ENCODE measurements at places on chromosomes 4 and X.

DNA sequence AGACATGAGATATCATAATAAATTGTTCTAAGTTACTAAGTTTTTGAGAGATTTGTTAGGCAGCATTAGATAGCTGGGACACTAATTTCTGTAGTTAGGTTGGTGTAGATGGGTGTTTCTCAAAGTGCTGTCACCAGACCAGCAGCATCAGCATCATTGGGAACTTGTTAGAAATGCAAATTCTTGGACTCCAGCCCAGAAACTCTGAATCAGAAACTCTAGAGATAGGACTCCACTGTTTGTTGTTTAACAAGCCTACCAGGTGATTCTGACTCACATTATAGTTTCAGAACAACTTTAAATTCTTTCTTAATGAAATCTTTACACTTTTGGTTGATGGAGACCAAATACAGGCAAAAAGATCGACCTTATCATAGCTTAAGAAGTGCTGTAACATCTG lies 173.7 kb downstream of the PABPC4L start:
- DNase-seq = no peak

DNA sequence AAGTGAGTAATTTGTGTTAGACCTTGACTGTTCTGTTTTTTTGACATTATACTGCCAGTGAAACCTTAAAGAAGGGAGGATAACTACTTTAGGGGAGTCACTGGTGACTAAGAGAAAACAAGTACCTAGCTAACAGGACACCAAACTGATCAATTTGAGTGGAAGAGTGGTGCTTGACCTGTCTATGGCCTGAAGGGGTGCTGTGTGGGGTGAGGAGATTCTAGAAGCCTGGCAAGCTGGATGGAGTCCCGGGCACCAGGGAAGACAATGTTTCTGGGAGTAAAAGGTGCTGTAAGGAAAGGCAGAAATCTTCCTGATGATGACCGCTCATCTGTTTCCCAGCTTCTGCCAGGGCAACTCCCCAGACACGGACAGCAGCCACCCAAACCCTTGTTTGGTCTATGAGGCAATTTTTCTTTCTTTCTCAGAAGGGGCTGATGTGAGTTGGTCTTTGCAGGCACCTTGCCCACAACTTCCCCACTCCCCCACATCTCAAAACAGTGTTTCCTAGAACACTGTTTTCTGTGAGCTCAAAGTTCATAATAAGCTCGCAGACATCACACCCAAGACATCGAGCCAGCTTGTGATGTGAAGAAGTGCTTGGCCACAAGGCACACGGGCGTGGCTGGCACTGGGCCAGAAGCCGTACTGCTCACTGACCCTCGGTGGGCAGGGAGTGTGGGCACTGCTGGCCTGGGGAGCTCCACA lies 4.6 kb downstream of the TXK start:
- DNase-seq = no peak

DNA sequence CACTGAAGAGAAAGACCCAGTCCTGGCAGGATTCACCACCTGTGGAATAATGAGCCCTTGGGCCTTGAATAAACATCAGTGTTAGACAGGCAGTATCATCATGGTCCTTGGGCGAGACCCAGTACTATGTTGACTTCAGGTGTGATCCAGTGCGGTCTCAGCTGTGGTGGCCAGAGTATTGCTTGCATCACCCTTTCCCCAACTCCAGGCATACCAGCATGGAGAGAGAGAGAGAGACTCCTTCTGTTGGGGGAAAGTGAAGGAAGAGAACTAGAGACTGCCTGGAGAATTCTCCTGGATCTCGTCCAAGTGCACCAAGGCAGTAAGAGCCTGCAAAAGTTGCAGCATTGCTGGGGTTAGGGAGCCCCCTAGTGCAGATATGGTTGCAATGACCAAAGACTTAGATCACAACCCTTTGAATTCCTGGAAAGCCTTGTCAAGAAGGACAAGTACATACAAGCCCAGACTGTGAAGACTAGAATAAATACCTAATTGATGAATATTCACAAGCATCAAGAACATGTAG lies 61.1 kb upstream of the VAMP7 start:
- DNase-seq = peak; percentile 8

GRCh38 chr4:155582041-155582440 lies 84.6 kb upstream of the GUCY1A1 start:
- DNase-seq = no peak

DNA sequence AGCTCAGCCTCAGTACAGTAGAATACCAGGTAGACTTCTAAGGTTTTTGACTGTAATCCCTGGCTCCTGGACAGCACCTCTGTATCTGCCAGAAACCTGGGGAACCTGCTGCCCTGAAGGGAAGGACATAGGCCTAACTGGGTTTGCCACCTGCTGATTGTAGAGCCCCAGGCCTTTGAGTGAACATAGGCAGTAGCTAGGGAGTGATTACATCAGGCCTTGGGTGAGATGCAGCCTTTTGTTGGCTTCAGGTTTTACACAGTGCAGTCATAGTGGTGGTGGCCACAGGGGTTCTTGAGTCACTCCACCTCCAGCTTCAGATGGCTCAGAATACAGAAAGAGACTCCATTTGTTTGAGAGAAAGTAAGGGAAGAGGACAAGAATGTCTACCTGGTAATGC lies 19.3 kb downstream of the IQCM start:
- no peak for DNase-seq

DNA sequence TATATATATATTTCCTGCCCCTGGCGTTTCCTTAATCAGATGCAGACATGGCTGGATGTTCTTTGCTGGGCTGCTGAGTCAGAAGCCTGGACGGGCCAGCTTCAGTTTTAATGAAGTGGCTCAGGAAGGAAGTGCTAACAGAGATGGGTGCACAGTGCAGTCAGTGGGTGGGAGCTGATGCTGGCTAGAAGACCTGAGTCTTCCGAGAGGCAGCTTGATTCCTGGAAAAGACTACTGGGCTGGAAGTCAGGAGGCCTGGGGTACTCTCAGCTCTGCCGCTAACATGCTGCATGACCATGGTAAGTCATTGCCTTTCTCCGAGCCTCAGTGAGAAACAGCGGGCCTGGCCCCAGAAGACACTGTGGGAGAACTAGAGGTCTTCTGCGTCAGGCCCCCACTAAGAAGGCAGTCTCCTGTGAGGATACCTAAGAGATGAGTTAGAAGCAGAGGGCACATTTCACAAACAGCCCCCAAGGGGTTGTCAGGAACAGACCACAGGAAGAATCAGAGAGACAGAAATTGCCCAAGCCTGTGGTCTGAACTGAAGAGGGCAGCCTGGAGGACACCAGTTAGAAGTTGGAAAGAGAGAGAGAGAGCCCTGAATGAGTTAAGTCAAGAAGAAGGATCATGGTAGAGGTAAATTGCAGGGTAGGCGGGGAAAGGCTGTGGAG lies 8.3 kb upstream of the CD40LG start:
- DNase-seq = no peak

GRCh38 chr4:77952457-77952856 lies 89.8 kb downstream of the MRPL1 start:
- DNase-seq = no peak

- DNase-seq = no peak
Observed at GRCh38 chr4:2943364-2944090, 19.7 kb downstream of the NOP14 start.

GRCh38 chrX:152637649-152638442 lies at the start of gene GABRQ:
TSS of gene GABRQ (plus strand) at chrX:152637895. CDS start at chrX:152638203, 308 bp downstream.
- no peak for DNase-seq

- no peak for DNase-seq
Observed at GRCh38 chrX:29530501-29530900, 684.9 kb upstream of the MAGEB2 start.

DNA sequence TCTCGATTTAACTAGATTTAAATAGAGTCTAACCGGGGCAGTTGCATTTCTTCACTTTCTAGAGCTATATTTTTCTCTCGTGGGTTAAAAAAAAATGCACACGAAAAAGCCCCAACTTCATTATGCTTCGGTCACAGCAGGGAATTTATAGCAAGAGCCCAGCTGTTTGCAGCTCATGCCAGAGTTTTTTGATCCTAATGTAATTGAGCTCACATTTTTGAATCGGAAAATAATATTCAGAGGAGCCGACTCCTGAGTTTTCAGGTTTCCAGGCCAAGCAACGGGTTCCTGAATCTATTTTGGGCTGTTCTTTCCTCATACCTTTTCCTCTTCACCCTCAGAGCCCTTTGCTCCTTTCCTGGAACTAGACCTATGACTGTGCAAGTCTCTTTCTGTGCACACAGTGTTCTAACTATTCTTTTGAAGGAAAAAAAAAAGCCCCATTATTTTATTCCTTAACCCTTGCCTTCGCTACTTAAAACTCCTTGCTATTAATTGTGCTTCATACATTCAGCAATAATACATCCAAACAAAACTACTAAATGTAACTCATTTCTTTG lies 27.5 kb upstream of the ESX1 start:
- DNase-seq = no peak

DNA sequence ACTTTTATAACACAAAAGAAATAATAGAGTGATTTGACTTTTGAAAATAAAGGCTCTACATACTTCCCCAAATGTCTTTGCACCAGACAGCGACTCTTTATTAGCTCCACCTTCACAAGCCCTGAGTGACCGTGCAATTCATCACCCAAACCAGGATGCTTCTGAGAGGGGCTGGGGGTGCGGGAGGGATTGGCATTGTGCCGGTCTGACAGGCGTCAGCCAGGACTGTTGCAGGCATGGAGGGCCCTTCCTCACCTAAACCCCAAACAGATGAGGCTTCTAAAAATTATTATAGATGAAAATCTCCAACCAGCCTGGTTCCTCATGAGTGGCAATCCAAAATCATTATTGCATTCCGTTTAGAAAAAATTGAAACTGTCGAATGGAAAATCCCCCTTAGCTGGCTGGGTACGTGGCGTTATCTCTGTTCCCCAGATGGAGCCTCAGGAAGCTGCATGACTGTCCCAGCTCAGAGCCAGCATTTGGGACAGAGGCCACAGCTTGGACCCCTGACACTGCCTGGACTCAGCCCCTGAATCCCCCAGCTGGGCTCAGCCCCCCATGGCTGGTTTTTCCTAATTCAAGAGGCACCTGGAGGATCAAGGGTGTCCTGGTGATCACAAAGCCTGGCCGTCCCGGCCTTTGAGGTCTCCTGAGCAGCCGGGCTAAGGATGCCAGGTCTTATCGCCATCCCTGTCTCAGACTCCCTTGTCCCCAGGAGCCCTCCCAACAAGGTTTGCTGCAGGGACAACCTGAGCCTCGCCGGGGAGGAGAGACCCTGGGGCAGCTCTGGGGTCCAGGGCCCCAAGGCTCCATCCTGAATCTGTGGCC lies 60.4 kb downstream of the SORCS2 start:
- DNase-seq = no peak

DNA sequence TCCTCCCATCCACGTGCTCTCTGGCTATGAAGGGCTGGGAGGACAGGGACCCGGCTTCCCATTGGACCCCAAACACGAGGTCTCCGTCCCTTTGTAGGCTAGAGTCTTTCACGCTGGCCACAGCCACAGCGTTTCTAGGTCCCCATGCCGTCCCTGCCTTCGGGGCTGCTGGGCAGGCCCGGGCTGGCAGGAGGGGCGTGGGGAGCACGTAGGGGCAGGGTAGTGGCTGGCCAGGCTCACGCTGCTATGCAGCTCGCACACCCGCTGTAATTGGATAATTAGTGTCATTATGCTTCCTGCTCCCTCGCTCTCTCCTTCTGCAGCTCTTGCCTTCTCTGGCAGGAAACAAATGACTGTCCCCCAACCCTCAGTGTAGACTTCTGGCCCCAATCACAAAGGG lies 9.8 kb downstream of the ATP2B3 start:
- DNase-seq = no peak

GRCh38 chr4:1232661-1233621 lies 16.0 kb downstream of the CTBP1 start:
- no peak for DNase-seq

DNA sequence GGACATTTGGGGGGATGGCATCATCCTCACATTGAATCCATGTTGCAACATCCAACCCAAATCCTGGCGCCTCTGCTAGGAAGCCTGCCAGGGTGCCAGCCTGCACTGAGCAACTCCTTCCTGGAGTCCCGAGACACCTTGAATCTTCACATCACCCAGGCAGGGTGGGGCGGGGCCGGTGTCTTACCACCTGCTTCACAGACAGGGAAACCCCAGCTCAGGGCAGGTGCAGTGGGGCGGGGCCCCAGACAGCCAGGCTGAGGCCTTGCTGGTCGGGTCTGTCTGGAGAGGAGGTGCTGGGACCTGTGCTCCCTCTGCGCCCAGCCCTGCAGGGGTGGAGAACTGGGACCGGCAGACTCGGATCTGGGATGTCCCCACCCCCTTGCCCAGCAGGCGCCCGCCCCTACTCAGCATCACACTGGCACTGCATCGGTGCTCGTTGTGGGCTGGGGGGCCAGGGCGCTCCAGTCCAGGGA lies 31.5 kb upstream of the HTRA3 start:
- peak; percentile 54 for DNase-seq

GRCh38 chr4:5300283-5300682 lies 249.0 kb downstream of the STK32B start:
- DNase-seq = no peak

- DNase-seq = no peak
Observed at GRCh38 chrX:790783-791360, 160.3 kb downstream of the SHOX start.

DNA sequence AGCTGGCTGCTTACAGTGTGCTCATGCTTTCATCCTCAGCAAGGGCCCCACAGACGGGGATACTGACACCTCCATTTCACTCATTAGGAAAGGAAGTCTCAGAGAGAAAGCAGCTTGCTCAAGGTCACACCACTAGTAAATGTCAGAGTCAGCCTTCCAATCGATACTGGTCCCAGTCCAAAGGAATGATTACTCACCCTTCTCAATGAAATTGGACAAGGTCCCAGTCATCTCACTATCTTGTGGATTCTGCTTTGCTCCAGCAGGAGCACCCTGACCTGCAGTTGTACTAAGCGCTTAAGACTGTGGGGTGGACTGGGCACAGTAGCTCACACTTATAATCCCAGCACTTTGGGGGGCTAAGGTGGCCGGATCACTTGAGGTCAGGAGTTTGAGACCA lies 132.2 kb upstream of the SLC34A2 start:
- peak; percentile 39 for DNase-seq

DNA sequence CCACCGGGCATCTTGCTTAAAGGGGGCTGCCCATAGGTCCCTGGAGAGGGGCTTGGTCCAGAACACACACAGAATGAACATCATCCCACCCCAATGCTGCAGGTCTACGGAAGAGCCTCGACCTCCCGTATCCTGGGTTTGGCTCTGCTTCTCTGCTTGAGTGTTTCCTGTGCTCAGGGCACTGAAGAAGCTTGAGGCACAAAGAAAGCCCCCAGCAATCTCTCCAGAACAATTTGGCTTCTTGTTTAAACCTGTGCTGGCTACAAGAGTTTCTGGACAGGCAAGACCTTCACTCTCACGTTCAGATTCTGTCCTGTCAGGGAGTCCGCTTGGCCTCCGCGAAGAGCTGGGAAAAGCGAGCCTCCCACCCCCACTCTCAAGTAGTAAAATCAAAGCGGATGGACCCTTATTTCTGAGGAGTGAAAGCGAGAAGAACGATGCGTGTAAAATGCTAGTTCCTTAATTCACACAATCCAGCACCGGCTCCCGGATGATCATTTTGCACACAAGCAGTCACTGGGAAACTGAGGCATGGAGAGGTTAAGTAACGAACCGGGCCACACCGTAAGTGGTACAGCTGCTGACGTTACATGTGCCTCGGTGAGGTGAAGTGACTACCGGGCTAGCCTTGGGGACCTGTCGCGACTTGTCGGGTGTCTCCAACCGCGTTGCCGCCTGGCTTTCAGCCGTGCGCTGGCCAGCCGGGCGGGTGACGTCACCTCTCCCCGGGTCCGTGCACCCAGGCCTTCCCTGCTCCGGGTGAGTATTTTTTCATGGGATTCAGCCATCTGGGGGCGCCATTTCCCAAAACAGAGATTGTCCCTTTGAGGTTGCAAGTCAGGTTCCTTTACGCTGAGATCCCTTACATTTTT lies 3.1 kb upstream of the SFRP2 start:
- no peak for DNase-seq

GRCh38 chrX:13168269-13168668 lies 123.8 kb upstream of the FAM9C start:
- no peak for DNase-seq
